Activated CD8-positive, alpha-beta memory T cell treated with anti-CD3 and anti-CD28 coated beads for 1 hour (primary cell): ENCODE measurements at places on chromosomes 3 and 15.

- no peak for DNase-seq
Measured at GRCh38 chr3:39295184-39295775, 15.4 kb upstream of the CX3CR1 start.

DNA sequence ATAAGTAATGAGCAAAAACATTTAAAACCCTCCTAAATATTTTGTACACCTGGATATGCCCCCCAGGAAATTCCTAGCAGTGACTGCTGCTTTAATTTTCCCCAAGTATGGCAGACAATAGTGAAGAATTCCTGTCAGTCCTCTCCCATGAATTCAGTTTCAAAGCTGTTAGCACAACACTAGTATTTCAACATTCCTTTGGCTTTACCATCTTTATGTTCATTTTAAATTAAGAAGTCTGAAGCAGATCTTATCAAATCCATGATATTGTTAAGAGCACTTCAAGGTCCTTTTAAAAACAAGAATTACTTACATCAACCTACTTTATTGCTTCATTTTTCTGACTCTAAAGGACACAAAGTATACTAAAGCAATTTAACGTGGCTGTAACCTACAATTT lies 28.8 kb upstream of the CDIN1 start:
- no peak for DNase-seq

DNA sequence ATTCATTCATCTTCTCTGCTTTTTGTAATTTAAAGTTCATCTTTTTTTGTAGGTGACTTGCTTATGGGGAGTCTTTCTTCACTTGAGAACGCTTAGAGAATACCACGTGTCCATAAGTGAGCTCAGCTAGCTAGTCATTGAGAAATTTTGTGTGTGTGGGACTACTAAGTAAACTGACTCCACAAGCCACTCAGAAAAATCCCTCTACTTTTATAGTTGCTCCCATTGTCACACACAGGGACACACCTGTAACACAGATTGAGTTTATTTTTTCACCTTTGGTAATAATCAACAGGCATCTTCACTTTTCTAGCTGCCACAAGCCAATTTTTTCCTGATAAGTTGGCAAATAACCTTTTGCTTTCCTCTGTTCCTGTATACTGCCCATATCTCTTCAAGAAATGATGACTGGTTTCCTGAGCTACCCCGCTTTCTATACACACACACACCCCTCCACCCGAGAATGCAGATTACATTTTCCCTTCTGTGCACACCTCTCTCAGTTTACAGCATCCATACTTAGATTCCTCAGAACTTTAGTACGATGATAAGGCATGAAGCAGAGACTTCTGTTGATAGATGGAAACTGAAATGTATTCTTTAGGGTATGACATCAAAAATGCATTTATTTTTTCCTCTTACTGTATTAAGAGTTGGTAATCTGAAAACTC lies 4.6 kb downstream of the TSC22D2 start:
- DNase-seq: no peak

DNA sequence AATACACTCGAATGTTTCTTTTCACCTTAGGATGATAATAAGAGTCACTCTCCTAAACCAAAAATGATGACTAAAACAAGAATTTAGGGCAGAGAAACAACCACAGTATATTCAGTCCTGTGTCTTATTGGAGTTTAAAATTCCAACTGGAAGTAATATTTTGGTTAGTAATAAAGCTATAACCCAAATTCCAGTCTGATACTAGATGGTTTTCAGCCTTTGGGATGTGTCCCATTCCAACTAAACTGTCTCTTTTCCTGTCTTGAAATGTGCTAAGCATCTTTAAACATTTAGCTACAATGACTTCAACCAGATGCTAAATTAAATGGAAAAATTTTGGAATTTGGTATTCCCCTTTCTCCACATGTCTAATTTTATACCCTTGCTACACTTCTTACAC lies 510.0 kb downstream of the ROBO1 start:
- DNase-seq: no peak

GRCh38 chr3:45676325-45677032 lies 12.7 kb upstream of the SACM1L start:
- no peak for DNase-seq

GRCh38 chr3:72641684-72642083 lies 206.6 kb downstream of the SHQ1 start:
- no peak for DNase-seq

GRCh38 chr3:6418485-6418884 lies 442.4 kb upstream of the GRM7 start:
- no peak for DNase-seq

- no peak for DNase-seq
Measured at GRCh38 chr3:126678693-126679317, 23.9 kb upstream of the TXNRD3 start.

DNA sequence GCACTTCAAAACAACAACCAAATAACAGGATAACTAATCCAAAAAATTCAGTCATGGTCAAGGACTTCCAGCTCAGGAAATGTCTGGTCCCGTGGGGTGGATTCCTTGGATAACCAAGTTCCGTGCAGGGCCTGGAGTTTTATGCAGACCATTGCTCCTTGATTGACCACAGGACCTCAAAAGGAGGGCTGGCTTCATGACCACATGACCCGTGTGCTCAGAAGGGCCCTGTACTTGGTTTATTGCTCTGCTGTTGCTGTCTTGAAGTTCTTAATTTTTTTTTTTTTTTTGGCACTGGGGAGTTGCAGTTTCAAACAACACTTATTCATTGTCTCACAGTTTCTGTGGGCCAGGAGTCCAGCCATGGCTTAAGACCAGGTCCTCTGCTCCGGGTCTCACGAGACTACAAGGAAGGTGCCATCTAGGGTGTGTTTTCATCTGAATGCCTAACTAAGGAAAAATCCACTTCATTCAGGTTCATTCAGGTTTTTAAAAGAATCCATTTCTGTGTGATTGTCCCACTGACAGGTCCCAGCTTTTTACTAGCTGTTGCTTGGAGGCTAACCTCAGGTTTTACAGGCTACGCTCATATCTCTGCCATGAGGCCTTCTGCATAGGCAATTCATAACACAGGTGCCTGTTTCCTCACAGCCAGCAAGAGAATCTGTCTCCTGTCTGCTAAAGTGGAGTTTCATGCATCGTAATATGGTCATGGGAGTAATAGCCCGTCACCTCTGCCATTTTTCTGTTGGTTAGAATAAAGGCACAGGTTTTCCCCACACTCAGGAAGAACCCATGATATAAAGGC lies 65.3 kb downstream of the FLNB start:
- no peak for DNase-seq

- no peak for DNase-seq
Measured at GRCh38 chr3:168574455-168575158, 478.9 kb upstream of the GOLIM4 start.

DNA sequence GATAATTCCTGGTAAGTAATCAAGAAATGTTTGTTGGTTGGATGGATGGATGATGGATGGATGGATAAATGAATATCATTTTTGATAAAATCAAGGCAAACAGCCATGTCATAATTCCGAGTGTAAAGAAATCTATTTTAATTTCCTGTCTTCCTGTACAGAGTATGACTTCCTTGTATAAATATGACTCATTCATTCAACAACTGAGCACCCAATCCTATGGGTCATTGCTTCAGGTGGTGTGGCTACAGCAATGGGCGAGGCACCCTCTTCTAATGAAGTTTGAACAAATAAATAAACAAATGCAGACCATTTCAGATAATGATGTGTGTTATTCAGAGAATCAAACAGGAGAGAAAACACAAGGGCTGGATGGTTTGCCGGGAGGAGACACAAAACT lies 198.7 kb downstream of the TNIK start:
- no peak for DNase-seq

DNA sequence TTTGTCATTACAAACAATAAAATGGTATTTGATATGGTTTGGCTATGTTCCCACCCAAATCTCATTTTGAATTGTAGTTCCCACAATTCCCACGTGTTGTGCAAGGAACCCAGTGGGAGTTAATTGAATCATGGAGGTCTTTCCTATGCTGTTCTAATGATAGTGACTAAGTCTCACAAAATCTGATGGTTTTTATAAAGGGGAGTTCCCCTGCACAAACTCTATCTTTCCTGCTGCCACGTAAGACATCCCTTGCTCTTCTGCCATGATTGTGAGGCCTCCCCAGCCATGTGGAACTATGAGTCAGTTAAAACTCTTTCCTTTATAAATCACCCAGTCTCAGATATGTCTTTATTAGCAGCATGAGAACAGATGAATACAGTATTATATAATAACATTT lies 15.4 kb upstream of the AADAC start:
- no peak for DNase-seq

DNA sequence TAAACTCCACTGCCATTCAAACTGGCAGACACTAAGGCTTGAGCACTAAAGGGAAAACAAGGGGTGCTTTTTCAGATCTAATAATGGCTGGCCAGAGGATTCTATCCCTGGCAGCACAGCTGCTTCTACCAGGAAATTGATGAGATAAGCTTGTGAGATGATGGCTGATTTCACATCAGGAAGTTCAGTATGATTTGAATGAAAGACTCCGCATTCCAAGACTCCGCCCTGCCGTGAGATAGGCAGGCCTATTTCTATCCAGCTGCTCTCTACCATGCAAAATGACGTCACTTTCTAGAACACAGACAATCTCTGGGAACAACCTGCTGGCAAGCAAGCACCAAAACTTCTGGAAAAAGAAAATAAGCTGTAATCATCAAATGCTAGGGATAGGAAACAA lies 171.8 kb downstream of the WDR76 start:
- DNase-seq: no peak

GRCh38 chr3:58093574-58094195 lies 85.5 kb downstream of the FLNB start:
- no peak for DNase-seq

- DNase-seq: no peak
Measured at GRCh38 chr3:177418787-177419186, 221.5 kb upstream of the TBL1XR1 start.

- no peak for DNase-seq
Measured at GRCh38 chr3:77227567-77227966, 187.7 kb downstream of the ROBO2 start.

- no peak for DNase-seq
Measured at GRCh38 chr15:91887921-91888373, 34.4 kb downstream of the SLCO3A1 start.

DNA sequence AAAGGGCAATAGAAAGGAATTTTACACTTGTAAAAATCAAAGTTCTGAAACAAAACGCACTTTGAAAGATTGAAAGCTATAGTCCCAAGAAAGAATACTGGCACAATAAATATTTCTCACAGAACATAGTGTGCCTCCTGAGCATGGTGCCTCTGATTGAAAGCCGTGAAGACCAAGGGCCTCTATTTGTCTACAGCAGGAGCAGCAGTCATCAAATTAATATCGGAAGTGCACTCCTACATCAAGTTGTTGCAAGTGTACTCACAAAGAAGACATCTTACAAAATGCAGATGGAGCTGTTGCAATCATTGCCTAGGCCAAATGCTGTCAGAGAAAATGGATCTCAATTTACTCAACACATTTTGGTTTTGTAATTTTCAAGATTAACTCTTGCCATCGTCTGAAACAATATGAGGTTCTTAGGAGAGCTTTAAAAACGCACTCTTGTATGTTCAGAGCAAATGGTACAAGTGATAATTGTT lies 9.2 kb upstream of the WDR49 start:
- no peak for DNase-seq

DNA sequence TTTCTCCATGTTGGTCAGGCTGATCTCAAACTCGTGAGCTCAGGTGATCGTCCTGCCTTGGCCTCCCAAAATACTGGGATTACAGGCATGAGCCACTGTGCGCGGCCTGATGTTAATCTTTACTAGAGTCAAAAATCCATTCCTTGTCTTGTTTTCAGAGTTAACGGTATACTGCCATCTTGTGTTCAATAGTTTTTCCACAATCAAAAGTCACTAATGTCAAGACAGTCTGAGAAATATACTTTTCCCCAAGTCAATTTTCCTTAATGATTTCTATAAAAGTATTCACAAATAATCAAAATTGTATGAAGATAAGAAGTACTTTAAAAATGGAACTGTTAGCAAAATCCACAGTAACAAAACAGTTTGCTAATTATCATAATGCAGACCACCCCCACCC lies 8.5 kb downstream of the CRBN start:
- no peak for DNase-seq

DNA sequence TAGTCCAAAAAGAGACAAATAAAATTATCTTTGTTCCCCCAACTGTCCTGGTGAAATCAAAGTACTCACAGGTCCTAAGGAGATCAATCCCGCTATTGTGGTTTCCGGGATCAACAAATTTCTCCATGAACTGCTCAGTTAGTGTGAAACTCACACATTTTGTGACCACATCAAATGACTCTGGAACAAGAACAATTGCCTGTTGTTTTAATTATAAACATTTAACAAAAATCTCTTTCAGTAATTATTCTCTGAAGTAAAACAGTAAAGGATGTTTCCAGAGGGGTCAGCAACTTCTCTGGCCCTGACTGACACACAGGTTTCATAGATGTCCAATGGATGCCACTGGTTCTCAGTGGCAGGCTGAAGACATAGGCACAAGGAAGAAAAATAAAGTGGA lies 3.9 kb downstream of the CLDND1 start:
- DNase-seq: no peak

DNA sequence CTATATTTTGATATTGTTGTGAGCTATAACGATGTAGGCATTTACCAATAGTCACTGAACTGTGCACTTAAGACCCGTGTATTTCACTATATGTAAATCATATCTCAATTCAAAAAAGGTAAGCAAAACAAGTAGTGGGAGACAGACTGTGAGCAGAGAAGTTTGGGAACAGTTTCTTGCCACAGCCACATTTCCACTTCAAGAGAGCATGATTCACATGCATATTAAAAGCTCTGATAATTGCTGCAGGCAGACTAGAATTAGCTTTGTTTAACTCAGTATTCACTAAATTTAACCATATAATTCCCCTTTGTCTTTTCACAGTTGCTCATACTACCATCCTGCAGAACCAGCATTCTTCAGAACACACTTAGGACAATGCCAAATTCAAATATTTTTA lies 168.4 kb upstream of the ZNF385D start:
- no peak for DNase-seq

DNA sequence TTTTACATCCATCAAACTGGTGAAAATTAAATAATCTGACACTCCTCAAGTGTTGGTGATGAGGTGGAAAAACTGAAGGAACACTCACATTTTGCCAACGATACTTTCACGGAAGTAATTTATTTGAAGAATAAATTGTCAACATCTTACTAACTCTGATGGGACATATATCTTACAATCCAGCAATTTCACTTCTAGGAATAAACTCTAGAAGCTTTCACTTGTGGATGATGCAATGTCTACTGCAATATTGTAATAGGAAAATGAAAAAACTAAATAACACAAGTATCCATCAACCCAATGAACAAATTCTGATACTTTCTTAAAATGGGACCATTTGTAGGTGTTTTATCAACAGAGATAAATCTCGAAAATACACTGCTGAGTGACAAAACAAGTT lies 16.2 kb upstream of the LIPC start:
- DNase-seq: no peak

- DNase-seq: no peak
Measured at GRCh38 chr3:64203216-64203615, 22.1 kb downstream of the PRICKLE2 start.

- DNase-seq: no peak
Measured at GRCh38 chr15:41801850-41802455, 25.9 kb upstream of the JMJD7 start.

GRCh38 chr3:52322466-52322865 lies 6.3 kb downstream of the DNAH1 start:
- DNase-seq: no peak

- DNase-seq: no peak
Measured at GRCh38 chr3:151198849-151199248, 4.2 kb downstream of the GPR171 start.
